Mesenteric fat pad (tissue), 1 donor: ENCODE measurements at places on chromosomes 5 and 9. TPM values are rescaled to one million over a fixed set of nuclear protein-coding genes. Genes with fewer than 3 reads are reported as not detected.

GRCh38 chr9:70760228-70760627, 345.8 kb upstream of the KLF9 start:
- no peak for DNase-seq

DNA sequence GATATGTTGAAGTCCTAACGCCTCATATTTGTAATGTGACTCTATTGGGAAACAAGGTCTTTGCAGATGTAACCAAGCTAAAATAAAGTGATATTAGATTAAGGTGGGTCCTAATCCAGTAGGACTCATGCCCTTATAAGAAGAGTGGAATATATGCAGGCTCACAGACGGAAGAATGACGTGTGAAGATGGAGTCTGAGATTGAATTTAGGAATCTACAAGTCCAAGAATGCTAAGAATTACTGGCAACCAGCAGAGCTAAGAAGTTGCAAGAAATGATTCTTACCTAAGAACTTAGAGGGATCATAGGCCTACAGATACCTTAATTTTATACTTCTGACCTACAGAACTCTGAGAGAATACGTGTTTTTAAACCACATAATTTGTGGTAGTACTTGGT, 350.0 kb upstream of the ST8SIA4 start:
- DNase-seq, result no peak

DNA sequence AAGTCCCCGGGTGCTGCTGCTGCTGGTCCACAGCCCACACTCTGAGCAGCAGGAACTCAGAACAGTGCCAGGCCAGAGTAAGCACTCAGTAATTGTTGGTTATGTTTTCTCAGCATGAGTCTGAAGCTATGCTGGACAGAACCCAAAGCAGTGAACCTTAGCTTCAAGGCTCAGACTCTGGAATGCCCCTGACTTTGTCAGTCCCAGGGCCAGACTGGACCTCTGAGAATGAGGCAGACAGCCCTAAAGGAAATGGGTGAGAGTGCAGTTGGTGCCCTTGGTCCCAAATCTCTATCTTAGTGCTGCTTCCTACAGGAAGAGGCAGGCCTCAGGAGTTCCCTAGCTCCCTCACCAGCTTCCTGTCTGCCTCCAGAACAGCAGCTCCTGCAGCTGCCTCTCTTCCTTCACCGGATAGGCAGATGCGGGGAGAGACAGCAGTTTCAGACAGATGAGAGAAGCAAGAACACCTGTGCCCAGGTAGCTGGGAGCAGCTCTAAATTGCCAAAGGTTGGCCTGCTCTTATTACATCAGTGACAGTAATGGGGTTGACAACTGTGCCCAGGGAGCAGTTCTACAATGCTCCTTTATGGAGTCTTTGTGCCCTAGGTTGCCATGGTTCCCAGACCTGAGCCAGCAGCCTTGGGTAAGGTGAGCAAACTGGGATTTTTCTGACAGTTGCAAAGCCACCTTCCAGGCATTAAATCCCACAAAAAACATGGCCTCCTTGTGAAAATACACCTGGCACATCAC, 82.2 kb upstream of the CXCL14 start:
- no peak for DNase-seq

Gene SGCD
- 3.9 TPM for total RNA-seq
